Right ventricle myocardium inferior (tissue), 1 donor: ENCODE measurements at places on chromosomes 16 and 17. TPM values are rescaled to one million over a fixed set of nuclear protein-coding genes. Genes with fewer than 3 reads are reported as not detected.

DNA sequence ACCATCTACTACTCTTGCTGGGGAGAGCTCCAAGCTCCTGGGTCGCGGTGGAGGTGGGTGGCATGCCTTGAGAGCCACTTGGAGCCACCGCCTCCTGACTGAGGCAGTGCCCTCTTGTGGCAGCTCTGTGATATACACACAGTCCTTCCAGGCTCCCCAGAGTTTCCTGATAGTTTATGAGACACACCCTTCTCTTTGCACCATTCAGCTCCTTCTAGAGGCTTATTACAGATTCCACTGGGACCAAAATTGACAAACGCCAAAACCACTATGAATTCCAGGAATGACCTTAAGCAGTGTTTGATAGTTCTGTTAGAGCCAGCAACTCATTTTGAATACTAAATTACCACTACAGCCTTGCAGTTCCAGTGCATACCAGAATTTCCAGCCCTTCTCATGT lies 170.1 kb upstream of the CDH13 start:
- no peak for DNase-seq

GRCh38 chr16:592518-593306 lies 2.8 kb downstream of the RAB40C start:
- no peak for DNase-seq

DNA sequence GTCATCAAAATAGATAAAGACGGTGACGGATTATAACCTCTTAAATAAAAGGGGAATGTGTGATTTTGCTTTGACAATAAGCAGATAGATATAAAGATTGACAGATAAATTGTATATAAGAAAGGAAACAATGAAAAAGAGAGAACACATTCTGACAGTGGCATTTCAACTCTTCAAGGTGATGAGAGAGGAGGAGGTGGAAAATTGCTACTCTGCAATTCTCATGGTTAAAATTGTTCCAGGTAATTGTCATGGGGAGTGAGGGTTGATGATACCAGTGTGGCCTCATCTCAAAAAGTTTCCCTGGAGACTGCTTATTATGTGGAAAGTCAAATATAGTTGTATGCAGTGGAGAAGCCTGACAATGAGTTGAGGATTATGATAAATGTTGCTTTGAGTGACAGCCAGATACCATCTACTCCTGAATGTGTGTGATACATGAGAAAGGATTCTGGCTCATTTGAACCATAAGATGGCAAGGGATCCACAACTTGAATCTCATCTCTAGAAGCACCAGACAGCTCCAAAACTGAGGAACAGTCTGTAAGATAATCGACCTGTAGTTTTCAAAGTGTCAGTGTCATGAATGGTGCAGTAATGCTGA lies 1290.6 kb upstream of the CDH8 start:
- DNase-seq, result no peak

DNA sequence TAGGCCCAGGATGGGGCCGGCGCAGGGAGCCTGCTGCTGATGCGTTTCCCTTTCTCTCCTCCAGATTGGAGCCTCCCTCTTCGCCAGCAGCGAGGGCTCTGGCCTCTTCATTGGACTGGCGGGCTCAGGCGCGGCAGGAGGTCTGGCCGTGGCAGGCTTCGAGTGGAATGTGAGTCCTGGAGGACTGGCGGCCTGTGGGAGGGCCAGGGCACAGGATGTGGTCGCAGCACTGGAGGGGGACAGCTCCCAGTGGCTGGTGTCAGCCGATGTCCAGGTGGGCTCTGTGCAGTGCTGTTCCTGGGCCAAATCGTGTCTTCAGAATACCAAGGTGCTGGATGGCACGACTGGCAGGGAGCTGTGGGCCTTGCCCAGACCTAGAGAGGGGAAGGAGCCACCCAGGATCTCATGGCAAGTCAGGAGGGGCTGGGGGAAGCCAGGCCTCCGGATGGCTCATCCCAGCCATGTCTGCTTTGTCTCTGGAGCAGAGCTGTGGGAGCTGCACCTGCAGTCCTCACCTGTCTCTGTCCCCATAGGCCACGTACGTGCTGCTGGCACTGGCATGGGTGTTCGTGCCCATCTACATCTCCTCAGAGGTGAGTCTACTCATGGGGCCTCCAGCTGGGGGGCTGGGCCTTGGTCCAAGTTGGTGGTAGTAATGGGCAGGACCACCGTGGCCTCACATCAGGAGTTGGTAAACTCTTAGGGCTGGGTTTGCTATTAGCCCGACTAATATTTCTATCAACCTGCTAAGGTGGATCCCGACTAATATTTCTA lies 7.3 kb downstream of the SLC5A10 start:
- DNase-seq, result peak; percentile 23

GRCh38 chr16:12753203-12754023 lies 50.3 kb downstream of the CPPED1 start:
- no peak for DNase-seq

Gene GRAPL
- 1.2 TPM for total RNA-seq
